ENCODE measurements at places on chromosomes 5 and 9.

- no peak for DNase-seq
Measured at GRCh38 chr9:107730666-107731065, 241.1 kb upstream of the KLF4 start.

DNA sequence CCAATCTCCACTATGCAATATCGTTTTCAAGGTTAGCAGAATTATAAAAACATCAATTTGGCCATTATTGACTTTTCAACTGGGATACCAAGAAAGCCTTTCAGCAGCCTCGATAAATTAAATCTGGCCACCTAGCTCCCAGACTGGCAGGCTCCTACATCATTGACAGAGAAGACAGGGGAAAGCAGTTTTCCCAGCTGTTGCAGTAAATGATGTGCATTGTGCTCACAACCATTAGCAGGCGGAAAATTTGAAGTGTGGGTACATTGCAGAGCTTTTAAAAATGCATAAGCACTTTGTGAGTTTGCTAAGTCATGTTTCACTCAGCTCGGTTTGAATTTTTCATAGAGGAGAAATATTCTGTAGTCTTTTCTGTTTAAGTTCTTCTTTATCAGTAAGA lies 297.9 kb downstream of the KCTD16 start:
- no peak for DNase-seq

- no peak for DNase-seq
Measured at GRCh38 chr9:131910572-131910971, 169.1 kb downstream of the MED27 start.

- DNase-seq: no peak
Measured at GRCh38 chr5:107359033-107359915, 311.5 kb downstream of the EFNA5 start.

- no peak for DNase-seq
Measured at GRCh38 chr5:135739383-135739981, 95.0 kb upstream of the SLC25A48 start.

- no peak for DNase-seq
Measured at GRCh38 chr9:133505901-133506652, 18.7 kb downstream of the MYMK start.

DNA sequence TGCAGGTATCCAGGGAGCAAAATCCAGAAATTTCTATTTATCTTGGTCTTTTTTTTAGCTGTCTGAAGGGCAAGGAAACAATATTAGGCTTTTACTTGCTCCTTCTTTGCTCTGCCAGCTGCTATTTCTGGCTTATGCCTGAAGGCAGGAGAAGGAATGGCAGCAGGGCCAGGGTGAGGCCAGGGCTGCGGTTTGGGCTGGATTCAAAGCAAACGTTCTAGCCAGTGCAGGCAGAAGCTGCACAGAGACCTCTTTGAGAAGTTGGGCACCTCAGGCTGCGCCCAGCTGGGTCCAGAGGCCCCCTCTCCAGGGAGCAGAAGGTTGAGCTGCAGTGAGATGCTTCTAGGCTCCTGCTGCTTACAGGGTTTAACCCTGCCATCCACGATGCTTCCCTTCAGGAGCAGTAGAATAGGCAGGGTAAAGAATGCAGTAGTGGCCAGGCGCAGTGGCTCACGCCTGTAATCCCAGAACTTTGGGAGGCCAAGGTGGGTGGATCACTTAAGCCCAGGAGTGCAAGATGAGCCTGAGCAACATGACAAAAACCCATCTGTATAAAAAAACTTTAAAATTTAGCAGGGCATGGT lies 201.2 kb downstream of the ADCY2 start:
- no peak for DNase-seq

DNA sequence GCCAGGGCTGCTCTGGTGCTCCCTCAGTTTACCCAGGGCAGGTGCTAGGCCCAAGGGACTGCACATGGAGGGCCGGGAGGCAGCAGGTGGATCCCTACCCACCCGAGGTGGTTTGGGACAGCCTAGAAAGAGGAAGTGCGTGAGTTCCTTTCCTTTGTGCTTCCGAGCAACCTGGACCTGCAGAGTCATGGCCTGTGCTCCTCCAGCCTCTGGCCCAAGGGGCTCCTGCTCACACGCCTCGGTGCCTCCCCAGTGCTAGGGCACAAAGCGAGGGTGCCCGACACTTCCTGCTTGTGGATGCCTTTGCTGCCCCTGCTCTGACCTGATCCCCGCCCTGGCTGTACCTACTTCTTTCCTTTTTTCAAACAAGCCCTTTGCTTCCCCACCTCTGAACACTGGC lies 79.3 kb downstream of the RXRA start:
- DNase-seq: no peak

DNA sequence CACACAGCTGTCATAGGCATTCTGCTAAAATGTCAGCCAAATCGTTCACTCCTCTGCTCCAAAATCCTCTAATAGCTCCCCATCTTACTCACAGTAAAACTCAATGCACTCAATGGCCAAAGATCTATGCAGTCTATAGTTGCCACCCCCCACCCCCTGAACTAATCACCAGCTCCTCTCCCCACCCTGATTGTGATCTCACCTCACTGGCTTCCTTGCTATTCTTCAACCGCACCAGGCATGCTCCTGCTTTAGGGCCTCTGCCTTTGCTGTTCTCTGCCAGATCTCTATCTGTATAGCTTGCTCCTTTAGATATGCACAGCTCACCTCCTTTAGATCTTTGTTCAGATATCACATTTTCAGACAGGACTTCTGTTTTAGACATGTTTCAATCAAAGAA lies 33.2 kb upstream of the SNX2 start:
- DNase-seq: no peak

GRCh38 chr5:92394936-92395335 lies 1011.8 kb upstream of the ARRDC3 start:
- no peak for DNase-seq

- DNase-seq: no peak
Measured at GRCh38 chr9:91567642-91568274, 144.1 kb upstream of the NFIL3 start.
